ENCODE measurements at places on chromosomes 3 and 15.
A peak's percentile ranks its signal among the peaks of the same experiment; 100 is the strongest.

DNA sequence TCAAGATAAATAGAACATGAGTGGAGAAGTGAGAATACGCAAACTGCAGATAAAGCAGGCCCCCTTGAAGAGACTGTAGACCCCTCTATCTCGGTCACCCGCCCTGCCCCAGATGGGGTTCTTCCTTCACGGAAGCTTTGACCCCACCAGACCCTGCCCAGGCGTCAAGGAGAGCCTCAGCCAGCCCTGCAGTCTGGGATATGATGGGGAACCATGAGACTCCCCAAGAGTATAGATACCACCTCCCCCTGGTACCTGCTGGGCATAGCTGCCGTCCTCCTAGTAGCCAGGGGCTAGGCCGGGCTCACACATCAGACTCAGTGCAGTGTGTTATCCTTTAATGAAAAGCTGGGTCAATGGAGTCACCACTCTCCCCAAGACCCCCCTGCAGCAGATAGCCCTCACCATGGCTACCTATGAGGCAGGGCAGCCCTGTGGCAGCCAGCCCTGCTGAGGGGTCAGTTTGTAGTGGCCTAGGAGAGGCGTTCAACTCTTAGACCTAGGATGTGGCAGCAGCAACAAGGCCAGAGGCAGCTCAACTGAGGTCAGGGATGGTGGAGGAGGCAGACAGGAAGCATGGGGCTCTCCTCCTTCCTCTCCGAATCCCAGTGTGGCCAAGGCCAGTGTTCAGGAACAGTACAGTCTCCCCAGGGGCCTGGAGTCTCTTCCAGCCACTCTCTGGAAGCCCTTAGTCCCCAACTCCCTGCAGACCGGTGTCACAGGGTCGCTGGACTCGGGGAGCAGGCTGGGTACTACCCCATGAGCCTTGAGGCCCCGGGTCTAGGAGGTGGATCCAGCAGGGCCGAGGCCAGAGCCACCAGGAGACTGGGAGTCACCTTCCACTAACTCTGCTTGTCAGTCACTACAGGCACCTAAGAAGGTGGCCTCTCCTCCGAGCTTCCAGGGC, 26.1 kb downstream of the PLXNB1 start:
- DNase-seq: peak; percentile 16

GRCh38 chr3:156448300-156448699, 106.6 kb downstream of the SSR3 start:
- DNase-seq: peak; percentile 59

DNA sequence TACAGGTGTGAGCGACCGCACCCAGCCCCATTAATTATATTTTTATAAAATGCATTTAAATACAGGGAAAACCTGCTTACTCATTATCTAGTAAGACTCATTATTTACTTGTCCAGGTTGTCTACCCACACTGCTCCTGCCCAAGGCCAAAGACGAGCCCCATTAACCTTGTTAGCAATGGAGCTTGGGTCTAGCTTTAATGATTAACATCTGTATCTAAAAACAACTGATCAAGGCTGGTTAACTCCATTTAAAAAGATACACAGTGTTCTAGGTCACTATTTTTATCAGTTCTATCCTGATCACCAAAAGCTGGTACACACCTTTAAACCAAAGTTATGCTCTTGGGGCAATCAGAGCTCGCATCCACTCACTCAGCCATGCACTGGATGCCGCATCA, 10.4 kb upstream of the NCKIPSD start:
- no peak for DNase-seq

DNA sequence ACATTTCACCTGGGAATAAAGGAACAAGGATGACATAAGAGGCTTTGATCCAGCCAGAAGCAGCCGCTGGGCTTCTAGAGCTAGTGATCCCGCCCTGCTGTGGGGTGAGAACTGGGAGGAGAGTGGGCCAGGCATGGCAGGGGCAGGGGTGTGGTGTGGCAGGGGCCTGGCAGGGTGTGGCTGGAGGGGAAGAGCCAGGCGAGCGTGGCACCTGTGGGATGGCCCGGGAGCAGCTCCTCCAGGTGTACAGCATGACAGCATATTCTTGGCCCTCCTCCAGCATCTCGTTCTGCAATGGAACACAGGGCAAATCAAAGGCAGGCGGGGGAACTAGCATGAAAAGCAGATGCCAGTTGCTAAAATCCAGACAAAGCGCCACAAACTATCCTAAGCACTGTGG, 35.5 kb downstream of the CYFIP1 start:
- DNase-seq: no peak

- no peak for DNase-seq
These were observed 11.4 kb downstream of the SEMA3G start for GRCh38 chr3:52433328-52433995.

DNA sequence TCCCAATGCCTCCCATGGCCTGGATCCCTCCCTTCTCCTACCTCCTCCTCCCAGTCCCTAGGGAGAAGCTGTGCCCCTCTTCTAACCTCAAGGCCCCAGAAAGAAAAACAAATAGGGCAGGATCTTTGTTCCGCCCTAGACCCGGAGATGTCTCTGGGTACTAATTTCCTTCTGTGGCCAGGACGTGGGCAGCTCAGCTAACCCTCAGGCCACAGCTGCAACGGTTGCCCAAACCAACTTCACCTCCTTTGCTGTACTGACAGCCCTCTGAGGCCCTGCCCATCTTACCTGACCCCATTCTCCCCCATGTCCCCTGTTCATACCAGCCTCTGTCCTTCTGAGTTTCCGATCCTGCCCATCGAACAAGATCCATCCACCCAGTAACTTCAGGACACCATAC, 70.7 kb downstream of the SRGAP3 start:
- no peak for DNase-seq

GRCh38 chr3:142459096-142459495, 11.3 kb upstream of the XRN1 start:
- DNase-seq: no peak

GRCh38 chr3:105967117-105967516, 98.3 kb upstream of the CBLB start:
- DNase-seq: peak; percentile 30

DNA sequence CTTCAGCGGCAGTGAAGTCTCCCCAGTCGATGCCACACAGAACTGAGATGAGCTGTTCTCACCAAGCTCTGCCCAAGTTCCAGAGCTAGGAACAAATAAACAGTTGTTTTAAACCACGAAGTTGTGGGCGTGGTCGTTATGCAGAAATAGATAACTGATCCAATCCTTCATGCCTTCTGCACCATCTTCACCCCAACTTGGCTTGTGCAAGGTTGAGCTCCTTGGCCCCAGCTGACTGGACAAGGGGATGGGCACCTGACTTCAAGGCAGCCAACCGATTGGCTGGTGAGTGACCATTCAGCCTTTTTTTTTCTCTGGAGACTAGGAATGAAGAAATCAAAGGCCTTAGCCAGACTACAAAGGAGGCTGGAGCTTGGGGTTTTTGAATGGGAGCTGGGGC, 23.9 kb downstream of the LINGO1 start:
- DNase-seq: no peak

GRCh38 chr15:51335538-51336410, 2.6 kb downstream of the CYP19A1 start:
- no peak for DNase-seq

DNA sequence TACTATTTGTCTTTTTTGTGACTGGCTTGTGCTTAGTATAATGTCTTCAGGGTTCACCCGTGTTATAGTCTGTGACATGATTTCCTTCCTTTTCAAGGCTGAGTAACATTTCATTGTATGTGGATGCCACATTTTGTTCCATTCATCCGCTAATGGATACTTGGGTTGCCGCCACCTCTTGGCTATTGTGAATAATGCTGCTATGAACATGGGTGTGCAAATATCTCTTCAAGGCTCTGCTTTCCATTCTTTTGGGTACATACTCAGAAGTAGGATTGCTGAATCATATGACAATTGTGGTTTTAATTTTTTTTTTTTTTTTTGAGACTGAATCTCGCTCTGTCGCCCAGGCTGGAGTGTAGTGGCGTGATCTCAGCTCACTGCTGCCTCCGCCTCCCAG, 15.4 kb downstream of the CRTC3 start:
- no peak for DNase-seq

DNA sequence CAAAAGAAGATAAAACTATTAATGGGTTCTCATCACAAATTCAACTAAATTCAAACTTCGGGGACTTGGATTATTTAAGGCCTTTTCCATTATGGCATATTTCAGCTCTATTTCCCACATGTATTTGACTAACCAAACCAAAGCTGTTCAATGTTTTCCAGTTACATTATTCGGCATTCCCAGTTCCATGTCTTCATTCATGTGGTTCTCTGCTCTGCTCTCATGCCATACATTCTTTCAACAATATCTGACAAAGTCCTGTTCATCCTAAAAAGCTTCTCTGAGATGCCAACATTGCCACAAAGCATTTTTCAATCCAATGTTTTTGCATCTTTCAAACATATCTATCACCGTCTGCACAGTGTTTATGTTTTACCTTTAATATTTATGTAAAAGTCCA, 141.4 kb downstream of the GREM1 start:
- no peak for DNase-seq

DNA sequence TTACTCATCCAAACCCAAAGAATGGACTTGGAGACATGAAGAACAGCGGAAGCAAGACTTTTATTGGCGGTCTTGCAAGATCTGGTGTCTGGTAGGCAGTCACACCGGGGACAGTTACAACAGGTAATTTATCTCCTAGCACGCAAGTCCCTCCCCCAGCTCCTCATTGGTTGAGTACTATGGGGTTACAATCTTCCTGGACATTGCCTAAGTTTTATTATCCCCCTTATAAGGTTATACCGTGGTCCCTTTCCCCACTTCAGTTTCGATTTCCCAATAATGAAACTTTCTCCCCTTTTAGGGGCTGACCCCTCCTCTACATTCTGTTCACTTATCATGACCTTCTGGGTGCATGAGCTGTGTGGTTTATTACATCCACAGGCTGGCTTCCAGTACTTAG, 18.7 kb downstream of the ARL8B start:
- DNase-seq: no peak

- DNase-seq: no peak
These were observed 854 bp downstream of the CLEC3B start for GRCh38 chr3:45026957-45027356.

DNA sequence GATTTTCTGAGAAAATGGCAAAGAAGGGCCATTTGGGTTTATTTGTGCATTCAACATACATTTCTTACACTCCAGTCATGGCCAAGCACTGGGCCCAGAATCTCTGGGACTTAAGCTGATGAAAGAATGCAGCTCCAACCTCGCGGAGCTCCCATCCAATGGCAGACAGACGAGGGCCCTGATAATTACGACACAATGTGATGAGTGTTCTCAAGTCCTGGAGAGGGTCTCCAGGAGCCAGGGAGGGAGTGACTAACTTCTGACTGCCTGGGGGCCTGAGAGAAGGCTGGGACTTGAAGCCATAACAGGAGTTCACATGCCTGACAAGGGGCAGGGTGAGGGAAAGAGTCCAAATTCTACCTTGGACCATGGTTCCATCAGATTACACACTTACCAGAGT, 42.6 kb upstream of the BNC1 start:
- DNase-seq: no peak

GRCh38 chr3:16147220-16147994, 27.1 kb upstream of the GALNT15 start:
- no peak for DNase-seq

DNA sequence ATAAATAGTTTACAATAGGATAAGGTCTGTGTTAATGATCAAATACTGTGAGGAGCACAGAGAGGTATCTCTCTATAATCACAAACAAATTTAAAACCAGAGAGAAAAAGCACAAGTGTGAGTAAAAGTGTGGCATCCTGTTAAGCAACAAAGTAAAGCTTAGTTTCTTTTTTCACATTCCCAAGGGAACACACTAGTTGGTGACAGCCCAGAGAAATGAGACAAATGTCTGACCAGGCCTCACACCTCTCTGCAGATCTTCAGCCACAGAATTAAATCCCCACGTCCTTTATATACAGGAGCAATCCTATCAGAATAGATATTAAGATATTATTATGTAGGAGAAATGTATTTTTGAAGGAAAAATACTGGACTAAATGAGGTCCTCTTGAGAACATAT, 2.7 kb downstream of the FBN1 start:
- DNase-seq: no peak

- no peak for DNase-seq
These were observed 36.1 kb downstream of the CTDSPL start for GRCh38 chr3:37897763-37898162.

DNA sequence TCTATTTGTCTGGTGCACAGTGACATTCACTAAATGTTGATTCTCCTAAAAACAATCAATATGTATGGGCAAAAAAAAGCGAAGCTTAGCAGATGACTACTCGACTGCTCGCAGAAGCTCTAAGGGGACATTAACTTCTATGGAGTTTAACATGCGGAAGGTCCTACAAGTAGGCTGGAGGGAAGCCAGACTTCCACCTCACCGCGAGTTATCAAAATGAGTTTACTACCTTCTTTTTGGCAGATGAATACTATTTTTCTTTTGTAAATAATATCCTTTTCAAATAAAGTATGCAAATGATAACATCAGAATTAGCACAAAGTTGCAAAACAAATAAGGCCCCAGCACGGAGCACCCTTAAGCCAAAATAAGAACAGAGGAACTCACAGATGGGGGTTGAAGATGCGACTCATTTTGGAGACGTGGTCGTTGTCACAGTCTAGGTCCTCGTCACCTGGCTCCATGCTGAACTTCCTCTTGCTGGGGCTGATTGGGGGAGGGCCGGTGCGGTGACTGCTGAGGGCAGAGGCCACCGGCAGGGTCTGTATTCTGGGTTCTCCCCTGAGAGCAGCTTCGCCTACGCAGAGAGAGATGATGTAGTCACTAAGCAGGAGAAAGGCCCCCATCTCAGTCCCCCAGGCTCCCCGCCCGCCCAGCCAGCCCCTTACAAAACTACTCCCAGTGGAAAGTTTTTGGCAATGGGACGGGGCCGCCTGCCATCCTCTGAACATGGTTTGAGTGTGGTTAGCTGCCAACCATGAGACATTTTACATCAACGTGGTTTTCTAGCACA, 42.1 kb downstream of the VGLL4 start:
- no peak for DNase-seq

- DNase-seq: peak; percentile 51
These were observed 78.3 kb upstream of the CDIN1 start for GRCh38 chr15:36501063-36501678.

DNA sequence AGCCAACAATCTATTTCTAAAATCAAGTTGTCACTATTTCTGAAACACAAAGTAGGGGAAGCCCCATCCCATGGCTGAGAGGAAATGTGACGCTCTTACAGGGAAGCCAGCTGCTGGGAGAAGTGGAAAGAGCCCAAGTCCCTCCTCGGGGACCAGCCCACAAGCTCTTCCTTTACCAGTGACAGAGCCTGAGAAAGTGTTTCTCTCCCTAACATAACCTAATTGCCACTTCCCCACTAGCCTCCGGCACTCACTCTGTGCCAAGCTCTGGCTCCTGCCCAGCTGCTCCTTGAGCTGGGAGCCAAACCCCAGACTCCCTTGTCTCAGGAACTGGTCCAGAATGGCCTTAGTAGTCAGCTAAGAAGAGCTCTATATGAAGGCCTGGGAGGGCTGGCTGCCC, 42.9 kb downstream of the TNFAIP8L3 start:
- DNase-seq: no peak

- DNase-seq: no peak
These were observed 44.5 kb upstream of the FNDC3B start for GRCh38 chr3:171994646-171995428.

All from D341Med (cell line).